ENCODE measurements at places on chromosomes 12 and 14.

GRCh38 chr14:64906022-64906421 lies 8.2 kb upstream of the CHURC1 start:
- DNase-seq, result no peak

DNA sequence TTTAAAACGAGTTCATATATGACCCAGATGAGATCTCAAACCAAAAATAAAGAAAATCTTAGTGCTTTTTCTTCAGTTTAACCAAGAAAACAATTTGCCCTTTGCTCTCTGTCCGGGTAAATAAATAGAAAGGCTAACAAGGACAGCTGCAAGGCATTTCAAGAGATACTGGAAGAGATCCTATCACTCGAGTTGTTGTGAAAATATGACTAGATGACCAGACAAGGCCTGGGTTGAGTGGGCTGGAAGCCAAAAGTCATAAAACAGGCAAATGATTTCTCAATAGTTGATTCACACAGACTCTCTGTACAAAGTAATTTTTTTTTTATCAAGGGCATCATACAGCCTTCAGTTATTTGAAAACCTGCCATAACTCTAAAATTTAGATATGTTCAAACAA lies 55.9 kb upstream of the AVPR1A start:
- DNase-seq, result no peak

DNA sequence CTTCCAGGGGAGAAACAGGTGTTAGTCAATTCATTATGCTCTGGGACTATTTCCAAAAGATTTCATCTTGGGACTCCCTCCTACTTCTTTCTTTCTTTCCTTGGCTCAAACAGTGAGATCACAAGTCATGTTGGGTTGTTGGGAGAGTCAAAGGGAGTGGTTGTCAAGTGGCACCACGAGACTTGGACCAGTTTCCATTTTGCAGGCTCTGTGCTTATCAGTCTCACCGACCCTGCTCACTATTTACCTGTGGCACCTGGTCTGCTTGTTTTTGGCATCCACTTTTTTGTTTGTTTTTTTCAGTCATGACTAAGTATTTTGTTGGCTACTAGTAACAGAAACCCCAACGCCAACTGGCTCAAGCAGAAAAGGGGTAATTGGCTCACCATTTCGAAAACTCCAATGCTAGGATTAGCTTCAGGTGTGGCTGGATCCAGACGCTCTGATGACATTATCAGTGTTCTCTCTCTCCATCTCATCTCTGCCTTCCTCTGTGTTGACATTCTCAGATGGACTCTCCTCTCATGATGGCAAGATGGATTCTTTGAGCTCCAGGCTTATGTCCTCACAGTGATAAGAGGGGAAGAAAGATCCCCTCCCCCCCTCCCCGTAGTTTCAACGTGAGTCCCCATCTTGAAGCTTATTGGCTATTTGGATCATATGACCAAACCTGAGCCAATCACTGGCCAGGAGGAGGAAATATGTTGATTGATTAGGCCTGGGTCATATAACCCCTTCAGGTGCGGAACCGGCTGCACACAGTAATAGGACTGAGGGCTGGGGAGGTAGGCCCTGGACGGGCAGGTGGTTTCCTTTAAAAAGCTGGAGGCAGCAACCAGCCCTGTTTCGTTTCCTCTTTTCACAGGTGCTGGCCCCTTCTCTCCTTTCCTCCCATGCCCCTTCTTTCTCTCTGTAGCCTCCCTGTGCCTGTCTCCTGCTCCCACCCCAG lies 84.2 kb downstream of the AACS start:
- DNase-seq, result no peak

DNA sequence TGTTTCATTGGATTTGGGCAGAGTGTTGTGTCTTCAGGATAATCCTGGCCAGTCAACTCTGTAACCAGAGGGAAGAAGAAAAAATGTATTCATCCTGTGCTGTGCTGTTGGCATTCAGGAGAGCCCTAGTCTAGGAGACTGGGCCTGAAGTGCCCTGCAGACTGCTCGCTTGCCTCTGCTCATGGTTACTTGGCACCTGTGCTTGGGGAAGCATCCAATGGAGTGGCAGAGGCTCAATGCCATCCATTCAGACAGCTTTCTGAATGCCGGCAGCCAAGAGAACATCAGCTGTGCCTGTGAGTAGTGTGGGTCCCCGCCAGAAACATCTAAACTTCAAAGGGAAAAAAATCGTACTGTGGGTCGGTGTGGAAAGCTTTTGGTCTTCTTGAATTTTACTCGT lies 124.2 kb downstream of the SRGAP1 start:
- no peak for DNase-seq

DNA sequence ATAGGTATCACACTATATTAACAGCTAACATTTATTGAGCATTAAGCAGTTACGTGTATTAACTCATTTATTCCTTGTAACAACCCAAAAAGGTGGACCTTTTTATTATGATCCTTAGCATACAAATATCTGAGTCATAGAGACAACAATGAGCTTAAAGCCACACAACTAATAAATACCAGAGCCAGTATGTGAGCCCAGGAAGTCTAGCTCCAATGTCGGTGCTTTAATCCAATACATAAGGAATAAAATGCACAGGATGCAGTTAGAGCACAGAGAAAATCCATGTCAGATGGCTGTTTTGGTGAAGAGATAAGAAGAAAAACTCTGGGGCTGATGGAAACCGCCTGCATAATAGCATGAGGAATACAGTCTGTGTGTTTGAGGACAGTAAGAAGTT lies 888.6 kb downstream of the TMTC2 start:
- DNase-seq, result no peak

DNA sequence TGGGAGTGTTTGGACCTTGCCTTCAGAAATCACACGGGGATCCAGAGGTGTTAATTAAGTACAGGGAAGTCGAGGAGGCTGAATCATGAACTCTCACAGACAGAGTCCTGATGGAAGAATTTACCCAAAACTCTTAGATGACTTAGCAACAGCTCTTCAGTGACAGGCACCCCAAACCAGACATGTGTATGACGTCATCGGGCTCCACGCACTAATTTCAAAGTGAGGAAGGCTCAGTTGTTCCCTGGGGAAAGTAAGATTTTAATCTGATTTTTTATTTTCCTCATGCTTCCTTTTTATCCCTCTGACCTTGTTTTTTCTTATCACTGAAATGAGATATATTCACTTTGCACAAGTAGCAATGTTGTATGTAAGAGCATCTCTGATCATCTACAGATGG lies 1363.5 kb downstream of the AACS start:
- no peak for DNase-seq

- DNase-seq, result no peak
Observed at GRCh38 chr14:46788994-46789393, 137.4 kb upstream of the RPL10L start.

DNA sequence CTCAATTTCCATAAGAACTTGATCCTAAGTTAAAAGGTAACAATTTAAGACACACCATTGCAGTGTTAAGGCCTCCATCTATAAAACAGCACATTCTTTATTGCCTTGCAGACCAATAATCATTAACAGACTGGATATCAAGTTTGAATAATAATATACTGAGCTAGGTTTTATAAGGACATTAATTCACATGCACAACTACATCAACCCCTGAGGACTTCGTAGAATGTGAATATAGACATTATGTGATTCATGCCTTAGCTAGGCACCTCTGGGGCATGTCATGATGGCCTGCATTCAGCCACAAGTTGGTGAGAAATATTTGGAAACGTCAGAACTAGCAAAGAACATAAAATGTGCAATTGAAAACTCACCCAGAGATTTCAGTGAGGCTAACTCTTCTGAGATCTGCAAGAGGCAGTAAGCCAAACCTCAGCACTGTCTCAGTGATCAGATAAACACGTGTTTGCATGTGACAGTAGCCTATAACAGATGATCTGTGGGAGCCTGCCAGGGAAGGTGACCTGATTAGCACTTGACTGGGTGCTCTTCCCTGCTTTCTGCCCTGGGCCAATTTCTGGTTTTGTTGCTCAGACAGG lies 492.2 kb downstream of the FLRT2 start:
- DNase-seq, result no peak

DNA sequence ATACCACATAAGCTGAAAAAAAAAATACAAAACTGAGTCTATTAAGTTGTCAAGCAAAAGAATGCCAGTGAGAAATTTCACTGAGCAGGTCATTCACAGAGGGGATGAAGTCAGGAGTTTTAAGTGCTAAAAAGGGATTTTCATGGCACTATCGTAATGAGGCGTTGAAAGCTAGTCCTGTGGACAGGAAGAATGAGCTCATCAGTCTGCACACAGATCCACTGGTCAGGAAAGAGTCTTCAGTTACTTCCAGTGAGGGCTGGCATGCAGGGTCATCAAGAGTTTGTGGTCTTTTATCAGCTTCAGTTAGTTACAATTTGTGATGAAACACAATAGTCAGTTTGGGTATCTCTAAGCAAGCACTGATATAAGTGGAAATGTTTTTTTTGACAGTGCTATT lies 88.1 kb upstream of the WSCD2 start:
- no peak for DNase-seq

GRCh38 chr12:68097386-68097785 lies 62.2 kb downstream of the IFNG start:
- DNase-seq, result no peak

DNA sequence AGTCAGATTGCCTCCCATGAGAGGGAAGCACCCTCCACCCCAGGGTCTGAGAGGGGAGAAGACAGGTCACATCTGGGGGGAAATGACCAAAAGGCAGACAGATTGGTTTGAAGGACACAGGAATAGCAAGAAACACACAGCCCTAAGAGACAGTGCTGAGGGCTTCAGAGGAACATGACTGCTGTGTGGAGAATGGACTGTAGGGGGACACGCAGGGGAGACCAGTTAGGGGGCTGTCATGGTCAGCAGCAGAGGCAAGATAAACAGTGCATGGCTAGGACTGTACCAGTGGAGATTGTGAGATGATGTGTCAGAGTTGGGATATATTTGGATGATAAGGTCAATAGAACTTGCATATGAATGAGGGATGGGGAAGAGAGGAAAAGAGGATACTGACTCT lies 19.7 kb downstream of the SMUG1 start:
- no peak for DNase-seq

DNA sequence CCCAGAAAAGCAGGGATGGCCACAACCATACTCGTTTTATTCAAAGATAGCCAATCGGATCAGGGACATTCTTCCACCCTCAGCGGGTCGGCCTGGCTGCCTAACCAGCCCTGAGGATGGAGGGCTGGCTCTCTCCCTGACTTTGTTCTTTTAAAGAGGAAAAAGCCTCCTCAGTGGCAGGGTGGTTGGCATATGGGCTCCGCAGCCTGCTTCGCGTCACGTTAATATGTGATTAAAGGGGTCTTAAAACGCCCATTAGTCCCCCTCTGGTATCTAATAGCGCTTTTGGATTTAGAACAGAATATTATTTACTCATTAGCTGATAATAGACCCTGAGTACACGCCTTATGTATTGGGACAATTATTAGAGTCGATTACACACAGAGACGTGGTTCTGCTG lies 199.4 kb downstream of the PHETA1 start:
- no peak for DNase-seq

- DNase-seq, result no peak
Observed at GRCh38 chr12:59594943-59595500, 807 bp upstream of the SLC16A7 start.

GRCh38 chr12:68451261-68452077 lies 119.3 kb upstream of the MDM1 start:
- DNase-seq, result no peak

- no peak for DNase-seq
Observed at GRCh38 chr14:39875028-39875427, 442.8 kb upstream of the FBXO33 start.
